ENCODE measurements at places on chromosomes 1 and 21.

GRCh38 chr1:115258302-115258866 is 79.7 kb downstream of the NGF start:
- DNase-seq: no peak

DNA sequence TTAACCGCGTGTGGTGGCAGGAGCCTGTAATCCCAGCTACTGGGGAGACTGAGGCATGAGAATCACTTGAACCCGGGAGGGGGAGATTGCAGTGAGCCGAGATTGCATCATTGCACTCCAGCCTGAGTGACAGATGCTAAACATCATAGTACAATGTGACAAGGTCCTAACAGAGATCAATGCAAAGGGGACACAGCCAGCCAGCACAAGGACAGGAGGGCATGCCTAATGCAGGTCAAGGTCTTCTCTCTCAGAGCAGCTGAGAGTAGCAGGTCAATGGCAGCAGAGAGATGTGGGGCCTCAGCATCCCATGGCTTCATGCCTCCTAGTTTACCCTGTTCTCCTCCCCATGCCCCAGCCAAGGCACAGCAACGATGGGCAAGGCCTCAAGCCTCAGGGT is 3.0 kb upstream of the SMIM11 start:
- no peak for DNase-seq

- DNase-seq: no peak
Measured at GRCh38 chr21:27154451-27155129, 187.7 kb upstream of the ADAMTS5 start.

GRCh38 chr1:24769656-24770651 is 24.7 kb downstream of the CLIC4 start:
- DNase-seq: no peak

GRCh38 chr1:64476251-64476952 is 6.5 kb downstream of the CACHD1 start:
- DNase-seq: no peak

GRCh38 chr1:210746024-210746731 is 387.8 kb downstream of the KCNH1 start:
- no peak for DNase-seq

- DNase-seq: no peak
Measured at GRCh38 chr1:4594286-4594991, 60.0 kb upstream of the AJAP1 start.

- DNase-seq: no peak
Measured at GRCh38 chr1:61110554-61110953, 28.2 kb downstream of the NFIA start.

DNA sequence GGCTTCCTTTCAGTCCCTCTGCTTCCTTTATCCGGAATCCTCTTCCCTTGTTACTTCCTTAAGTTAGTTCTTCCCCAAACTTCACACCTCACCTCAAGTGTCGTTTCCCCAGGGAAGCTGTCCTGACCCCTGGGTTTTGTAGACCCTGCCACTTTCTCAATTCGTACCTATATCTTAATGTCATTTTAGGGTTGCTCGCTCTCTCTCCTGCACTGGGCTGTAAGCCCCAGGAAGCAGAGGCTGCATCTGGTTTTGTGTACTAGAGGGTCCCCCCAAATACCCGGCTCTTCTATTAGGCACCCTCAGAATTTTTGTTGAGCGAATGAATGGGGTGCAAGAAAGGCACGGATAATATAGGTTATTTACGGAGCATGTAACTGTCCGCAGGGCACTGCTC is 603 bp upstream of the OPRD1 start:
- DNase-seq: no peak

- DNase-seq: no peak
Measured at GRCh38 chr1:45429561-45430159, 61.3 kb downstream of the TESK2 start.

- DNase-seq: no peak
Measured at GRCh38 chr1:164707868-164708331, 148.9 kb downstream of the PBX1 start.

- DNase-seq: no peak
Measured at GRCh38 chr1:223834660-223835263, 11.0 kb downstream of the TP53BP2 start.

GRCh38 chr1:26949926-26950319 is 10.3 kb downstream of the KDF1 start:
- DNase-seq: no peak

DNA sequence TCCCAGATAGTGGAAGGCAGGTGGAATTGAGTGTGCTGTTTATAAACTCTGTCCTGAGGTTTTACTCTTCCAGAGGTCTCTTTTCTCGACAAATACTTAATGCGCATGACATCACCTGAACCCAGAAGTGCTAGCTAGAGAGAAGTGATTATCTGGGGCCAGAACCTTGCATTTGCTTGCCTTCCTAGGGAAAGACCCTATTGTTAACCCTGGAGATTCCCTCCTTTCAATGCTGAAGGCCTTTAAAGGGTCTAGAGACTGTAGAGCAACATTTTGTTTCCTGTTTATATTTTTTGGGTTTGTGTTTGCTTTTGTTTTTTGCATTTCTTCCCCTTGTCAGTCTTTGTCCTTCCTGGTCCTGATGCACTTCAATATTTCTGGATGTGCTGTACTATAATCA is 36.2 kb downstream of the ATP2B4 start:
- DNase-seq: no peak

- no peak for DNase-seq
Measured at GRCh38 chr1:32754317-32755097, 51.9 kb upstream of the SYNC start.

DNA sequence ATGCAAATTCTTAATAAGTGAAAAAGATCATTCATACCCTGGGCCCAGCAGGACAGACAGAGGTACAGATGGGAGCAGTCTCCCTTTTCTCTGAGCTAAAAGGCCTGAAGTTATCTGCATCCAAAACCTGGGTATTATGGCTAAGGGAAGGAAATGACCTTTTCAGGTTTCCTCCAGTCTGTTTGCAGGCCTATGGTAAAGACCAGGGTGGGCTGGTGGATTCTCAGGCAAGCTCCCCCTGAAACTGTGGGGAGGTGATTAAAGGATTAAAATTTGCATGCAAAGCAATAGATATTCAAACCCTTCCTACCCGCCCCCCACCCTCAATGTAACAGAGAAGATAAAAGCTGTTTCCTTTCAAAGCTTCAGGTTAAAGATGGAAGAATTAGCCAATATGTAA is 471.8 kb upstream of the RUNX1 start:
- DNase-seq: no peak

DNA sequence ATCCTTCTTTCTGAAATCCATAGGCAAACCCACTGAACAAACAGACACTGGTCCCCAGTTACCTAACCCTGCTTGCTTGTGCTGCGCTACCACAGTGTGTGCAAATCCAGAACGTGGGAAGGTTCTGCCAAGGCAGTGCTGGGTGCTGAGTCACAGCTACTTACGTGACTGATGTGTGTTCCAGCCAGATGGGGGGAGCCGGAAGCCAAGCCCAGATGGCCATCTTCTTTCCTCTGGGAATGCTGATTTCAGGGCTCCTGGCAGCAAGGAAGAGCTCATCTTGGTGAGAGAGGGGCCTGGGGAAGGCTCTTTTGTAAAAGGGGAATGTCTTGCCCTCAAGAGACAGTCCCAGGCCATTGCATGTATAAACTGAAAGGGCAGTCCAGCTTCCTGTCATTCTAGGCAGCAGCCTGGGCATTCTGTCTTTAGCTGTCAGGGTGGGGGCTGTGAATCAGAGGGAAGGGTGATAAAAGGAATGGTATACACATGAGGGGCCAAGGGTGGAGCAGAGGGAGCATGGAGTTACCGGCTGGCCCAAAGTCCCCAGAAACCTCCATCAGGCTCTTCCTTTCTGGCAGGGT is 54.1 kb downstream of the CD46 start:
- DNase-seq: no peak

DNA sequence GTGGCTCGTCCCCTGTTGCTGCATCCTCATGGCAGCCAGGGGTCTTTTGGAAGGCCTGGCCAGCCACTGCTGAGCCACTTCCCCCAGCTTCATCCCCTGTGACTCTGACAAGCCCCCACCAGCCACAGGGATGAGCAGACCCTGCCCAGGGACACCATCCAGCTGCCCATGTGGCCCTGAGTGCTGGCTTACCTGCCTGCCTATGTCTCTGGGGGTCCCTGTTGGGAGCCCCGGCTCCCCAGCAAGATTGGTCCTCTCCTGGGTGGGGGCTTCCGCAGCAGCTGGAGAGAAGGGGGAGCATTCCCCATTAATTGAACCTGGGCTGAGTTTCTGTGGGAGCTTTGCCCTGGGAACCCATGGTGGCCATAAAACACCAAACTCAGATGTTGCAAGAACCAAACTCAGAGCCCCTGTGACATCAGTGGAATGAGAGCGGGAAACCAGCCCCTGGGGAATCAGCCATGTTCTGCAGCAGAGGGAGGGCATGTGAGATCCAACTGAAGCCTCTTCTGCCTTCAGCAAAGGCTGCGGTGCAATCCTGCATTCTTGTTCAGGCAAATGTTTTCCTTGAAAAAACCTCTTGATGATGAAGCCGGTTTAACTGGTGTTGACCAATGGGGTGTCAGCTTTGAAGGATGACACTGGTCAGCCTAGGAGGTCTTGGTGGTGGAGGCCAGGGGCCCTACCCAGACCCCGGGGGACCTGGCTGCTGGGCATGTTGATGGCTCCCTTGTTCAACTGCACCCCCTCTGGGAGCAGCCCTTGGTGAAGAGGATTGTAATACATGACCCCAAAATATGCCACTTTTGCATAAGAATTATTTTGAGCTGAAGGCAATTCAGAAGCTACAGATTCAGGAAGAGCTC is 28.3 kb upstream of the COL18A1 start:
- no peak for DNase-seq

DNA sequence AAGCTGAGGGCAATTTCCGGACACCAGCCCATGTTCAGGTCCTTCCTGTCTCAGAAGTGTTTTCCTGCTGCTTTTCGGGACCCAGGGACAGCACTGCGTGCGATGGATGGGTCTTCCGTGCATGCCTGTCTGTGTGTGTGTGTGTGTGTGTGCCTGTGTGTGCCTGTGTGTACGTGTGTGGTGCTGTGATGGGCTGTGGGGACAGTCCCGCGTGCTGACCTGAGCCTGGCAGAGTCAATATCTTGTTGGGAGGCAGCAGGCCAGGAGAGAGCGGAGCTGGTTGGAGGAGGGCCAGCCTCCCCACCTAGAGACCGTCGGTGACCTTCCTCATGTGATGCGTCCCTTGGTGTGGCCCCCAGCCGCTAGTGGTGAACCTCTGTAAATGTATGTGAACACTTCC is 13.7 kb downstream of the SKI start:
- DNase-seq: no peak

DNA sequence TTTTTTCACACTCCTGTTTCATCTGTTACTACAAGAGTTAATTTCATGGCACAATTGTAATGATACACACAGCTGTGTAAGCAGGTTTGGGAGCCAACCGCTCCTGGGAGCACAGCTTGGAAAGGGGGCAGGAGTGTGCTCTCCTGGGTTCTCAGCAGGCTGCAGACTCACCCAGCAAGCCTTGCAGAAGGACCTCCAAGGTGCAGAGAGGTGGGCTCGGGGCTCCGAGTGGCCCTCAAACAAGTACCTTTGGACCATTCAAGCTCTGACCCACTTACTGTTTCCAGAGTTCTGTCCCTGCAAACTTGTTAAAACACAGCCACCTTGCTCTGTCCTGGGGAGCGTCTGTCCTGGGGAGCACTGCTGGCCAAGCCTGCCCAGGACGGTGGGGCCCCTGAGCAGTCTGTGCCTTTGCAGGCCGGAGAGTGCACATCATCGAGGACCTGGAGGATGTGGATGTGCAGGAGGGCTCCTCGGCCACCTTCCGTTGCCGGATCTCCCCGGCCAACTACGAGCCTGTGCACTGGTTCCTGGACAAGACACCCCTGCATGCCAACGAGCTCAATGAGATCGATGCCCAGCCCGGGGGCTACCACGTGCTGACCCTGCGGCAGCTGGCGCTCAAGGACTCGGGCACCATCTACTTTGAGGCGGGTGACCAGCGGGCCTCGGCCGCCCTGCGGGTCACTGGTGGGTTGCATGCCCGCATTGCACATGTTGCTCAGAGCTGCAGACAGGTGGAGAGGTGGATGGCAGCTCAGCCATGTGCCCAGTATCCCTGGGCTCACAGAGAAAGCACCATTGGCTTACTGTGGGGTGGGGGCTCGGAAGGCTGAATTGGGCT is 78.0 kb downstream of the OBSCN start:
- no peak for DNase-seq

DNA sequence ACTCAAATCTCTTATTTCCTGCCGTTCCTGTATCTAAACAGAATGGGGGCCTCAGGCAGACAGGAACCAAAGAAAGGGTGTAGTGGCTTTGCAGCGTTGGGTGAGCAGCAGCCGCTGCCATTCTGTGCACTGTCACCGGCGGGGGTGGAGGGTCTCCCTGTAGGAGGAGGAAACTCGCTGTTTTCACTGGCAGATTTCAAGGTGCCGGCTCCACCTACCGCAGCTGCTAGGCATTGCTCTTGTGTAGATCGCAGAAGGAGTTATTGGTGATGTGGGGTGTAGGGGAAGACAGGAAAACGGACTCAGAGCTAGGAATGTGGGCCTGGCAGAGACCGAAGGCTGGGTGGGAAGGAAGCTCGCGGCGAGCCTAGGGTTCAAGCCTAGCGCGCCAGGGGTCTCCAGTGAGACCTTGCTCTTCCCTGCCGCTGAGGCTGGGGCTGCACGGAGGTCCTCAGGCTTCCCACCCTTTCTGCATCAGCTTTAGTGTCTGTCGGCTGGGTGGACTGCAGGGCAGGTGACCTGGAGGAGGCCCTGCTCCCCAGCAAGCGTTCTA is 20.8 kb downstream of the ATP5PO start:
- peak; percentile 71 for DNase-seq

GRCh38 chr21:34796518-34797200 is 127.9 kb downstream of the CLIC6 start:
- no peak for DNase-seq

GRCh38 chr1:19312782-19313635 is 883 bp downstream of the SLC66A1 start:
- DNase-seq: no peak

GRCh38 chr1:203590603-203591002 is 36.0 kb upstream of the ATP2B4 start:
- no peak for DNase-seq

- DNase-seq: peak; percentile 6
Measured at GRCh38 chr1:160993544-160994193, 27.3 kb downstream of the F11R start.

GRCh38 chr1:13771745-13772144 is 71.8 kb downstream of the PRDM2 start:
- no peak for DNase-seq

- peak; percentile 82 for DNase-seq
Measured at GRCh38 chr1:43348343-43348808, 10.4 kb upstream of the CDC20 start.

Measured in NCI-H2081 (cell line).